8988T (cell line): ENCODE measurements at places on chromosomes 6 and 20.

DNA sequence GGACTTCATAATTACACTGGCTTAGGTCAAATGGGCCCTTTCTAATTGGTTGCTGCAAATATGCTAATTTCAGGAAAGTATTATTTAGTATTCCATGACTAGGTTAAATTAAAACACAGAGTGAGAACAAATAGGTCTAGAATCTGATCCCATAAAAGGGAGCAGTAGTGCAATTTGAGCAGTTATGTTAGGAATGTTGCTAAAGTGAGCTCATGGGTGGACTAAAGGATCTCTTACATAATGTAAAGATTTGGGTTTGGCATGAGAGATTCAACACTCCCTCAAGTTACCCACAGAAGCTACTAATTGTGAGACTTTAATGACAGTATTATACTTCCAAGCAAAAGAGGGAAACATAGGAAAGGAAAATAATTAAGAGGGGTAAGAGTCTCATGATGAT lies 109.1 kb downstream of the C6orf58 start:
- DNase-seq, result no peak

DNA sequence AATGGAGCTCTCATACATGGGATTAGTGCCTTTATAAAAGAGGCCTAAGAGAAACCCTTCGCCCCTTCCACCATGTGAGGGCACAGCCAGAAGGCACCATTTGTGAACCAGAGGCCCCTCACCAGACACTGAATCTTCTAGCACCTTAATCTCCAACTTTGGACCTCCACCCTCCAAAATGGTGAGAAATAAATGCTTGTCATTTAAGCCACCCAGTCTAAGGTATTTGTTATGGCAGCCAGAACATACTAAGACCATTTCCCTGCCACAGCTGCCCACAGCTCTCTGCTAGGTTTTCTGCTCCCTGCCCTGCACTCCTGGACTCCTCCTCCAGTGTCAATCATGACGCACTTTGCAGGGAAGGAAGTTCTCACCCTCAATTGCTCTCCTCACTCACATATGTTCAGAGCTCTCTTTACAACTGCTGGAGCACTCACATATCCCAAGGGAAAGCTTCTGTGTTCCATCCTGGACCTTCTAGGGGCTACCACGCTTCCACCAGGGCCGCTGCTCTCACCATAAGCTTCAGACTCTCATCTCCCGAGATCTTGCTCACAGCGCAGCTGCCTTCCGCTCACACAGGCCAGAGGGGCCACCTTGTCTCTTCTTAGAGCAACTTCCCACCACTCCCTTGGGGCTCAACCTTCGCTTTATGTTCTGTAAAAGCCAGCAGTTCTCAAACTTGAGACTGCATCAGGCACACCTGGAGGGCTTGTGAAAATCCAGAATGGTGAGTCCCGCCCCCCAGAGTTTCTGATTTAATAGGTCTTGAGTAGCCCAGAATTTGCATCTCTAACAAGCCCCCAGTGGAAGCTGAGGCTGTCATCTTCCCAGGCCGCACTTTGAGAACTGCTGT lies 1.6 kb upstream of the LY86 start:
- no peak for DNase-seq

DNA sequence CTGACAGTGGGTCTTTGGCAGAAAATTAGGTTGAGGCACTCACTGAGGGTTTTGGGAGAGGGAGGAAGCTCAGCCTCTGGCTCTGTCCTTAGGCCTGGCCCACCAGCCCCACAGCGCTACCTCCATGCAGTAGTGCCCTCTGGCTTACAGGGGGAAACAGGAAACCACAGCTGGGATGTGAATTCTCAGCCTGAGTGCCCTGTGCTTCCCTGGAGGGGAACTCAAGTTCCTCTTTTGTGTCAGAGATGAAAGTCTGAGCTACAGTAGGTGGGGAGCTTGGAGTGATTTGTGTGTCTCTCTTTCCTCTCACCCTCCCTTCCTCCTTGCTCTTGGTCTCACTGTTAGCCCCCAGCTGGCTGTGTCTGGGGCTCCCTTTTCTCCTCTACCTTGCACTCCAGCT lies 48.2 kb upstream of the BLCAP start:
- DNase-seq, result no peak

DNA sequence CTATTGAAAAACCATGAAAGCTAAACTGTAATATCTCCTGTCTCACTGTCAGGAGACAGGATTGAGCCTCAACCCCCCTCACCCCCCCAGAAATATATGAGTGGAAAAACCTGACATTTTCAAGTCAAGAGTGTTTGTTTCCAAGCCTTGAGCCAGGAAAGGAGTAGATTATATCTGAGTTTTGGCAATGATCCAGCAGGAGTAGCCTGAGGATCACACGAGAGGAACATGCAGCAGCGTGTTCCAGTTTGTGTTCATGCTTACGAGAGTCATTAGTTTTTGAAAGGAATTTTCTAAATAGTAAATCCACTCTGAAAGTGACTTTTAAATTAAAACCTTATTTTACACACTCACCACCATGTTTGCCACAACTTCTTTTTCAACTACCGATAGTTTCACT lies 15.8 kb downstream of the IL22RA2 start:
- DNase-seq, result no peak

DNA sequence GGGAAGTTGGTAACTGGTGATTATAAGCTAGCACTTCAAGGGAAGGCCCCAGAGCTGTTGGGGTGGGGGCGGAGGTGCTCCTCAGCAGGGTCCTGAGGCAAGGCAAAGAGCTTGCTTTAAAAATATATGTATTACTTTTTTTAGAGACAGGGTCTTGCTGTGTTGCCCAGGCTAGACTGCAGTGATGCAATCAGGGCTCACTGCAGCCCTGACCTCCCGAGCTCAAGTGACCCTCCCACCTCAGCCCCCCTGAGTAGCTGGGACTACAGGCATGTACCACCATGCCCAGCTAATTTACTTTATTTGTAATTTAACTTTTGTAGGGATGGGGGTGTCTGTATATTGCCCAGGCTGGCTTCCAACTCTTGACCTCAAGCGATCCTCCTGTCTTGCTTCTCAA lies 87.2 kb downstream of the MYB start:
- no peak for DNase-seq

DNA sequence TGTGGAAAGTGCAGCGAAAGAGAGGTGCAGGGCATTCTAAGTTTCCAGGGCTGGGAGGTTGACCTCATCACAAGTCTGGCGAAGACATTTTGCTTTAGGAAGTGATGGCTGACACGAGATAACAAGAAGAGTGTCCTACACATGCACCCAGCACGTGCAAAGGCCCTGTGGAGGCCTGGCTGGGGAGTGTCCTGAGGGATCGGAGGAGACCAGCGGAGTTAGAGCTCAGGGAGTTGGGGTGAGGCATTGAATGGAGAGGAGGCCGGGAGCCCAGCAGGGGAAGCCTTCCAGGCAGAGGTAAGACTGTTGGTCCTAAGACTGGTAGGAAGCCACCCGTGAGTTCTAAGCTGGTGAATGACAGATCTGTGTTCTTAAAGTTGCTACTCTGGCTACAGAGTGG lies 58.4 kb downstream of the PPP1R14C start:
- DNase-seq, result no peak

- DNase-seq, result no peak
These were observed 6.5 kb upstream of the NCOA6 start for GRCh38 chr20:34831936-34832335.

GRCh38 chr6:149271348-149272340 lies 45.9 kb upstream of the TAB2 start:
- no peak for DNase-seq

- no peak for DNase-seq
These were observed 261.4 kb upstream of the TFAP2D start for GRCh38 chr6:50451826-50452400.

DNA sequence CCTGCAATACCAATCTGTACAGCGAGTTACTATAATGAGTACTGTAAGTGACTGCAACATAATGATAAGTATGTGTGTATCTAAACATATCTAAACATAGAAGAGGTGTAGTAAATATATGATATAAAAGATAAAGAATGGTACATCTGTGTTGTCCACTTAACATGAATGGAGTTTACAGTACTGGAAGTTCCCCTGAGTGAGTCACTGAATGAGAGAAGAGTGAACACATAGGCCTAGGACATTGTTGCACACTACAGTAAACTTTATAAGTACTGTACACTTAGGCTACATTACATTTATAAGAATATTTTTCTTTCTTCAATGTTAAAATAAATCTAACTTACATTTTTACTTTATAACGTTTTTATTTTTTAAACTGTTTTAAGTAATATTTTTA lies 380.4 kb downstream of the MMUT start:
- no peak for DNase-seq

GRCh38 chr6:130760006-130760405 lies 67.2 kb upstream of the SMLR1 start:
- DNase-seq, result no peak

- DNase-seq, result no peak
These were observed 360.4 kb downstream of the ESR1 start for GRCh38 chr6:152167641-152168603.

GRCh38 chr20:63911176-63911575 lies 16.2 kb downstream of the DNAJC5 start:
- DNase-seq, result peak; percentile 21

GRCh38 chr6:78308025-78308424 lies 559.3 kb upstream of the IRAK1BP1 start:
- DNase-seq, result no peak

- no peak for DNase-seq
These were observed 11.6 kb downstream of the SPACA1 start for GRCh38 chr6:88059191-88059590.

DNA sequence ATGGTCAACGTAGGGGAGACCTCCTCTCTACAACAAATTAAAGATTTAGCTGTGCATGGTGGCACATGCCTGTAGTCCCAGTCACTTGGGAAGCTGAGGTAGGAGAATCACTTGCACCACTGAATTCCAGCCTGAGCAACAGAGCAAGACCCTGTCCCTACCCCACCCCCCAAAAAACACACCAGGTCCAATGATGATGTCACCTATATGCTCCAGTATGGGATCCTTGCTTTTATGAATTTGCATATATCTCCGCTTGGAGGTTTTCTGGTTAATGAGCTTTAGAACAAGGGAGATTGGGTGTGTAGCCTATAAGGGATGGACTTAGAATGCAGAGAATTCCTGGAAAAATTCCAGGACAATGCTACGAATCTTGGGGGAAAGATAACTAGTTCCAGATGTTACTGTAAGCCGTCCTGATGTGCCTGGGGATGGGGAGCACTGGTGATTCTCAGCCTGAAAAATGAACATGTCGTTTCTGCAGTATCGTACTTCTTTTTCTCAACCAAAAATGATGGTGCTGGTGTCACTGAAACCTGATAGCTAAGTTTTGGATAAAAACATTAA lies 61.1 kb downstream of the ZBTB2 start:
- DNase-seq, result no peak

- no peak for DNase-seq
These were observed 862.6 kb upstream of the MAN1A1 start for GRCh38 chr6:120211955-120212792.

- no peak for DNase-seq
These were observed 5.1 kb upstream of the ULBP2 start for GRCh38 chr6:149936743-149937142.

GRCh38 chr6:71072508-71072907 lies 115.6 kb upstream of the B3GAT2 start:
- no peak for DNase-seq

DNA sequence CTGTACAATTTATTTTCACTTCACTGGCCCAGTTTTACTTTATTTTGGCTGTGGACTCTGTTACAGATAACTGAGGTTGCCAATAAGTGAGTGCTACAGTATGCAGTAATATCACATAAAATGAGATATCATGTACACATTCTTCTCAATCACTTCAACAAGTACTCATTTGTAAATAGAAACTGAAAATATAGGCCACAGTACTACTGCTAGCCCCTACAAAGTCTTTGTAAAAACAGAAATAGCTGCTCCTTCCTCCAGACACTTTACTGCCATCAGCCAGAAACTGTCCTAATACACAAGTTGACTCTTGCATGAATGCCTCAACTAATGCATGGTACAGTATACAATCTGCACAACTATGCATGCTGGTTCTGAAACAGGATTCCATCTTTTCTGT lies 9.2 kb downstream of the DTNBP1 start:
- DNase-seq, result no peak

GRCh38 chr20:51678026-51678697 lies 90.0 kb downstream of the ATP9A start:
- DNase-seq, result no peak

DNA sequence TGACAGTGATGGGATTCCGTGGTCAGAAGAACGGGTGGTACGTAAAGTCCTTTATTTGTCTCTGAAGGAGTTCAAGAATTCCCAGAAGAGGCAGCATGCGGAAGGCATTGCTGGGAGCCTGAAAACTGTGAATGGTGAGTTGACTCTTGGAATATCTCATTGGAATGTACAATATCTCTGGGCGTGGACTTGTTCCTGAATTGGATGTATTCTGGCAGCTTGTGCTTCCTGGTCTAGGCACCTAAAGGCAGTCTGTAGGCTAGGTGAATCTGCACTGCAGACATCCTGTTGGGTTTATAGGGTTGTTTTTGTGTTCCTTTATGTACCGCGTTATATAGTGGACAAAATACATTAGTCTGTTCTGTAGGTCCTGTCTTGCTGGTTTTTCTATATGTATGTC lies 128.2 kb downstream of the JARID2 start:
- DNase-seq, result no peak

- DNase-seq, result no peak
These were observed 256.1 kb upstream of the RUNX2 start for GRCh38 chr6:45072016-45072415.

- no peak for DNase-seq
These were observed 145.9 kb downstream of the TAF4 start for GRCh38 chr20:61919675-61920365.

DNA sequence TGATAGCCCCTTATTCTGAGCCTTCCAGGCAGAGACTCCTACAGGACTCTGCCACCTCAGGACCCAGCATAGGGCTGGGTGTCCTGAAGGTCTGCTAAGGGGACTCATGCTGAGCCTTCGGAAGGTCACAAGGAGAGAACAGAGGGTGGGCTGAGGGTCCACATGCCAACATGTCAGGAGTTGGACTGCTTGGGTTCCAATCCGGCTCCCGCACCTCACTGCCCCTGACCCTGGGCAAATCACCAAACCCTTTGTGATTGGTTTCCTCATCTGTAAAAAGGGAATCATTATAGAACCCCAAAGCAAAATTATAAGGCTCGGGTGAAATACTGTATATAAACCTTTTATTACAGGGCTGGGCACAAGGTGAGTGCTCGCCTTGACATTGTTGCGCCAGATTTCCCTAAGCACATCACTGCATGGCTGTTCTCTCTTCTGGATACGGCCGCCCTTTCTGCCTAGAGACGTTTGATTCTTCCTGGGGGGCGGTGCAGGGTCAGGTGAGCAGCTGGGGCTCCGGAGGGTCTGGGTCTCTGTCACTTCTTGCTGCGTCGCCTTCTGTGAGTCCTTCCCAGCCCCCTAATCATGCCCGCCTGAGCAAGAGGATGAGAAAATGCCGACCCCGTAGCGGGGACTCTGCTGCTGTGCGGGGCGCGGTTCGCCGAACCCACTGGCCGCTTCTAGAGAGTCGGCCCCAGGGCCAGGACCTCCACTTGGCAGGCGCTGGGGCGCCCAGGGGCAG lies 90.5 kb upstream of the EPB41L1 start:
- DNase-seq, result no peak

- no peak for DNase-seq
These were observed 55.6 kb upstream of the HLA-A start for GRCh38 chr6:29886701-29887100.
